Epithelial cell of esophagus (primary cell): ENCODE measurements at places on chromosomes 4 and X.

DNA sequence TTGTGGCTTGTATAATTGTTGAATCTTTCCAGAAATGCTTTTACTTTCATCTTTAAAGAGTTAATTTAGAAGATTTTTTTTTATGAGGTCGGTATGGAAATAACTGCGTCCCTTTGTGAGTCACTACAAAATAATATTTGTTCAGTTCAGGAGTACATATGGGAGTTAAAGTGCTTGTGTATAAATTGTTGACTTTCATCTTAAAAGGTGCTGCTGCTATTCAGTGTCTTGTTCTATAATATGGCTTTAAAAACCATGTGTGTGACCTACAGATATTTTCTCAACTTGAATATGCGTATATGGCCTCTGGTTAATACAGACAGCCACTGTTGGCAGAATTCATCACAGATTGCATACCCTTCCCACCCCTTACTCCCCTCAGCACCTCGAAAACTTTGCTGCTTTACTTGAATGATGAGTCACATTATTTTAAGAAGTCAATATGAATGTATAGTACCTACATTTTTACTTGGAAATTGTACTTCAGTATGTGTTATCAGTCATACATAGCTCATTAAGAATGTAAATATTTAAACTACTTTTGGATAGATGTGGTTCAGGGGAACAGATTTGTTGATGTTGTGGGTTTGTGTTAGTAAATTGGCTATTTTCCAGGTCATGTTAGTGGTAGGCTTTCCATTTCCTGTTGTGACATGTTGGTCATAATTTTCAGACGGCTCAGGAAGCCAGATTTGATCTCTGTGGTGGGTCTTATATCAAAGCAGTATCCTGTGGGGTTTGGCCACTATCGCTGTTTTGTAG is 1.5 kb downstream of the CLCN3 start:
- DNase-seq = peak; percentile 61

DNA sequence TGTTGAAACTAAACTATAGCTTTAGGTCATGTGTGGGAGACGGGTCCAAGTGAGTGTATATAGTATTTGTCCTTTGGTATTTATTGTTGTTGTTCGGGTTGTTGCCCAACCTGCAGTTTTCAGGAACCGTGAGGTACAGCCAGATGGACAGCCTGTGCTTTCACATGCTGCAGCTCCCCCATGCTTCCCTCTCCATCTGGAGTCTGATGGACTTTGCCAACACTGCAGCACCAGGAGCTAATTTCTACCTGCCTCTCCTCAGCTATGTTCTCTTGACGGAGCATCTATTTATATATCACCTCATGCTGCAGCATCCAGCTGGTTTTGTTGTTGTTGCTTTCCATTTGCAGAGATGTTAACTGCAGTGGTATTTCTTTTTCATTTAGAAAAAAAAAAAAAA is 80.1 kb downstream of the TLL1 start:
- no peak for DNase-seq

DNA sequence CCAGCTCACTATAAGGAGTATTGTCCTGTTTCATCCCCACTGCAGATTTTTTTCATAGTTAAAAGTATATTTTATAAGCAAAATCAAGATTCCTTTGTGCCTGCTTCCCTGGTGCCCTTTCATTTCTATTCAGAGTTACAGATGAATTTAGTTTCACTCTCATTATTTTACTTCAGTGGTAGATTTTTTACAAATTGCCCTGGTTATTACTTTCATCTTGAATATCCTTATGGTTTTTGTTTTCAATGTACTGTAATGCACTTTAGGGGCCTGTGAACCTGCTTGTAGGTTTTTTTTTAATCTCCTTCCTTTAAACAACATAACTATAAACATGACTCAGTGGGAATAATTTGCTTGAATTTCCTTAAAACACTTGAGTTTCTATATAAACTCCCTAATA is 126.8 kb downstream of the GPR143 start:
- DNase-seq = no peak

GRCh38 chr4:116401293-116401692 is 684.1 kb downstream of the TRAM1L1 start:
- no peak for DNase-seq

GRCh38 chr4:52098618-52099017 is 47.5 kb downstream of the SPATA18 start:
- peak; percentile 53 for DNase-seq

DNA sequence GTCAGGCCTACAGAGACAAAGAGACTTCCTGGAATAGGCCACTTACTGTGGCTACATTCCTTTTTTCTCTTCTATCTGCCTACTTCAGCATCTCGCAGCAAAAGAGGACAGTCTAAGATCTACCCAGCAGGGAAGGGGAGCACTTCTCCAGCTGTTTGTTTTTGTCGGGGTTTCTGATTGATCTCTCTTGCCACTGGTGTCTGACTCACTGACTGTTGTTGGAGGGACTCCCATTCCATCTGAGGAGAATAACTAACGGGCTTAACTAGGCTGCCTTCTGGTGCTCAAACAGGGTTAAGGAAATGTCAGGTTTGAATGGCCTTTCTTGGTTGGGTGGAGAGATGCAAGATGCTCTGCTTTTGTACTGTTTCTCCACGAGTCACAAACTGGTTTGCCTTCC is 100.2 kb upstream of the TMEM164 start:
- DNase-seq = no peak

GRCh38 chrX:109635146-109635545 is 10.2 kb upstream of the KCNE5 start:
- DNase-seq = peak; percentile 24

DNA sequence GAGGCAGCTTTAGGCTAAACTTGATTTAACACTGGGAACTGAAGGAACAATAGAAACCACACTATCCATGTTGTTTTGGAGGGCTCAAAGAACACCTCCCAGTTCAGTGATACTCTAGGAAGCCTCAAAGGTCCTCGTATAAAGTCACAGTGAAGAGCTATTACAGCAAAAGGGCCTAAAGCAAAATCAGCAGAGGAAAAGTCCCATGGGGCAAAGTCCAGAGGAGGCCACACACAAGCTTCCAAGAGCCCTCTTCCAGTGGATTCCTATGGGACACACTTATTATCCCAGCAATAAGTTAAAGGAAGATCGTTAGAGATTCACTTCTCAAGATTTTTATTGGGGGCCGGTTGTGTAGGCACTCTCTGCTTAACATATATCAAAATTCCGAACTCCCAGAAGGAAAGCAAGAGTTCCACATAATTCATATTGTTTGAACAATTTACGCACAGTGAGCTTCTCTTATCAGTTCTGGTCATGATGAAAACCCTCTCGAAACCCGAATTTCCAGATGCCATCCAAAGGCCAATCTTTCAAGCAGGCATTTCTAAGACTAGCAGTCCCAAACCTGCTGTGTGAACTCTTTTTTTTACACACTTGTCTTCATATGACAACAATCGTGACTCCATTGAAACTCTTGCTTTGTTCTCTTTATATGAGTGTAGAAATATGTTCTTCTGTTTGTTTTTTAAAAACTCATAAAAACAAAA is 53.7 kb downstream of the ANXA5 start:
- no peak for DNase-seq

- peak; percentile 1 for DNase-seq
Measured at GRCh38 chr4:47373709-47374108, 89.8 kb downstream of the COMMD8 start.

DNA sequence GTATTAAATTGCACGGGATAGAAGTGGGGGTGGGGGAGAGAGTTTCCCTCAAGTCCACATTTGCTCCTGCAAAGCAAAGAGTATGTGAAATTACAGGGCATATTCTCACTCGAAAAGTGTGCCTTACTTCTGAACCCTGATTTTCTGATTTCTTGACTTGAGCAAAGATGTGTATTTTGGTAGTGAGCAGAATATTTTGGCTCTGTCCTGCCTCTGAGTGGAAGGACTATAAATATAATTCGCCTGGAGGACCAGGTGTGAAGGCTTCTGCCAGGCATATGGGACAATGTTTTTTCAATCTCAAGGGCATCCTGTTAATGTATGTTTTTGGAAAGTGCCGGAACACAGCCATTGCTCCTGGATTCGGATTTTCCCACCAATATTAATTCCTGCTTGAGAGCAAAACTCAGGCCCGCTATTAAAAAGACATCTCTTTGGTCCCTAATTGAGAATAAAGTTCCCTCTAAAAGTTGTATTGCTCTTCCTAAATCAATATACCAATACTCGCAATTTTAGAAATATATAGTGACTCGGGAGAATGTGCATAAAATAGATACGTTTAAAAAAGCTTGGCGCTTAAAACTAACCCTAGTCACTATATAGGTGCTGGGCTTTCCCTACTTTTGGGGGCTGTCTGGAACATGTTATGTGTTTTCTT is 15.3 kb upstream of the PITX2 start:
- DNase-seq = no peak

- peak; percentile 76 for DNase-seq
Measured at GRCh38 chrX:13376857-13377549, 57.1 kb upstream of the ATXN3L start.

GRCh38 chrX:48761674-48762471 is at the start of gene GLOD5:
GLOD5 (plus strand) TSS chrX:48761747; CDS start chrX:48761791, 44 bp downstream.
- DNase-seq = peak; percentile 80

DNA sequence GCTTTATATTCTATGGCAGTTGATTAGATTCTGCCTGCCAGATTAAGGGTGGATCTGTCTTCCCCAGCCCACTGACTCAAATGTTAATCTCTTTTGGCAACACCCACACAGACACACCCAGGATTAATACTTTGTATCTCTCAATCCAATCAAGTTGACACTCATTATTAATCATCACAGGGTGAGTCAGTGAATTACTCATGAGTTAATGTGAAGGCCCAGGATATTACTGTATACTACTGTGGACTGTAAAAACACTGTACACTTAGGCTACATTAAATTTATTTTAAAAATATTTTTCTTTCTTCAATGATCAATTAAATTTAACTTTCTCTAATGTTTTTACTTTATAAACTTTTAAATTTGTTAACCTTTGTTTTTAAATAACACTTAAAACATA is 87.7 kb downstream of the NAP1L3 start:
- DNase-seq = peak; percentile 40

DNA sequence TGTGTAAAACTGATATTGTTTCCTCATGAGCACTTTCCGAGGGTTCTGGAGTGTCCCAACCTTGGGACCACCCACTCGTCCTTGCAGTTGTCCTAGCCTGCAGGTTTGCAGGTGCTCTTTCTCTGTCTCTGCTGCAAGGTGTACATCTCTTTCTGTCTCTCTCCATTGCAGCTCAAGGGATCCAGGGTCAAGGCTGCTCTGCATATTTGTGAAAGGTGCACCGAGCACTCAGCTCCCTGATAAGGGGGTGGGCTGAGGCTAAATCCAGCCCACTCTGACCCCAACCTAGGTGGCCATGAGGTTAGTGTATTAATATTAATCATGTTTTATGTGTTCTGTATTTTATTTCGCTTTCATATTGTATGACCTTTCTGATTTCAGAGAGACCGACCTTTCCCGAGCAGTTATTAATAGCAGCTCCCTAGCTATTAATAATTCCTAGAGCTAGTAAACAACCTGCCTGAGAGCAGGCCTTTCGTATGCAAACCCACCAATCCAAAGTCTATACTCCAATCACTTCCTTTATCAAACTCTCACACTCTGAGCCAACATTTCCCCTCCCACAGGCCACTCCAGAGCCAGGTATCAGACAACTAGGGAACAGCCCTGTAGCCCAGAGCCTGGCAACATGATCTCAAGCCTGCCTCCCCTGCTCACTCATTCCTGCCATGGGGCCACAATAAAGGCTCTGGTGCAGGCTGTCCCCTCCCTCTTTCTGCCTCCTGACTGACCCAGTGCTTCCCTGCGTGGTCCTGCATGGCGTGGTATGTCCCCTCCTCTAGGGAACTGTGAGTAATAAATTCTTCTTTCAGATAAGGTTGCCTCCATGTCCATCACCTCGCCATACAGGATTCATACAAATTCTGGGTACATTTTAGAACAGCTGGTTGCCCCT is 73.9 kb downstream of the SLC2A9 start:
- no peak for DNase-seq

- no peak for DNase-seq
Measured at GRCh38 chr4:184102488-184102887, 115.2 kb downstream of the ENPP6 start.

GRCh38 chr4:139682741-139683151 is 17.1 kb downstream of the MGST2 start:
- no peak for DNase-seq

- no peak for DNase-seq
Measured at GRCh38 chr4:59540311-59540710, 1659.8 kb upstream of the ADGRL3 start.

- DNase-seq = no peak
Measured at GRCh38 chrX:153525451-153525850, 8.0 kb downstream of the ATP2B3 start.

- DNase-seq = no peak
Measured at GRCh38 chr4:22264261-22264660, 251.6 kb downstream of the ADGRA3 start.

DNA sequence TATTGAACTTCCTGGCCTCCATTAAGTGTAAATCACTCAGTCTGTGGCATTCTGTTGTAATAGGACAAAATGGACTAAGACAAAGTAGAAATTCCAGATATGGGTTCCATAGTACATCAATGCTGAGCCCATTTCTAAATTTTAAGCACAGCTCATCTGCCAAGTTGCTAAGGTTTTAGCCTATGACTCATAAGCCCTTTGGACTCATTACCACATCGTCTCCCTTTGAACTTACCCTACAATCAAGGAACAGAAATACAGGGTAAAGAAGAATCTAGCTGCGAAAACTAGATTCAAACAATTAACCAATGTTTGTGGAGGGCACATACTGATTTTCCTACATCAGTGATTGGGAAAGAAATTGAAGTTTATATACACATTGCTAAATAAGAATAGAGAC is 31.8 kb downstream of the NAA11 start:
- DNase-seq = peak; percentile 35

- DNase-seq = no peak
Measured at GRCh38 chr4:169557061-169557636, 55.2 kb downstream of the NEK1 start.

- DNase-seq = peak; percentile 26
Measured at GRCh38 chrX:64204701-64205440, 637 bp downstream of the AMER1 start.

GRCh38 chrX:96753230-96753629 is 68.6 kb downstream of the DIAPH2 start:
- no peak for DNase-seq

DNA sequence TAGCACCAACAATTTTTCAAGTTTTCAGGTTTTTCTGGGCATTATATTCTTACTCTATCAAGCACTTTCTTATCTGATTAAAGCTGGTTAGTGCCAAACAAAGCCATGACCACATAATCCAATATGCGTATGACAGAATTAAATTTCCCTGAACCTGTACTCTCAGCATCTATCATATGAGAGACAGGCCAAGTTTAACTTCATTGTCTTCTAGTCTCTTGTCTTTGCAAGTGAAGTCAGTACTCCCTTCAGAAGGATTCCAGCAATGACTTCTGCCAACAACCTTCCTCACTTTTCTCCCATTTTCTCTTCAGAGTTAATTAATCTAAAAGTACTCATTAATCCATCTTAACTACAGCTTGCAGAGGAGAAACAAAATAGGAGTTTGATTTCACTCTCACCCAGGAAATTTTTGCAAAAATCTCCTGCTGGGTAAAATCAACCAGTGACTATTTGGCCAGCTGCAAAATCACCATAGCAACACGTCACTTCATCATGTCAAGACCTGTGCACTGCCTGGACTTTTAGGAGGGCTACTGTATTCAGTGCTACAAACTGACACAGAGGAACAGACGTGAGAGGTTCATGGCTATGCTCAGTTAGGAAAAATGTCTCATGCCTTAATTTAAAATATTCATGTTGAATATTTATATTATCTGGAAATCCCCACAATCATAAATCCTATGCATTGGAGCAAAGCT is 208.4 kb downstream of the ANTXR2 start:
- peak; percentile 14 for DNase-seq
